ENCODE measurements at places on chromosomes 3 and 15. TPM values are rescaled to one million over a fixed set of nuclear protein-coding genes. Genes with fewer than 3 reads are reported as not detected.

DNA sequence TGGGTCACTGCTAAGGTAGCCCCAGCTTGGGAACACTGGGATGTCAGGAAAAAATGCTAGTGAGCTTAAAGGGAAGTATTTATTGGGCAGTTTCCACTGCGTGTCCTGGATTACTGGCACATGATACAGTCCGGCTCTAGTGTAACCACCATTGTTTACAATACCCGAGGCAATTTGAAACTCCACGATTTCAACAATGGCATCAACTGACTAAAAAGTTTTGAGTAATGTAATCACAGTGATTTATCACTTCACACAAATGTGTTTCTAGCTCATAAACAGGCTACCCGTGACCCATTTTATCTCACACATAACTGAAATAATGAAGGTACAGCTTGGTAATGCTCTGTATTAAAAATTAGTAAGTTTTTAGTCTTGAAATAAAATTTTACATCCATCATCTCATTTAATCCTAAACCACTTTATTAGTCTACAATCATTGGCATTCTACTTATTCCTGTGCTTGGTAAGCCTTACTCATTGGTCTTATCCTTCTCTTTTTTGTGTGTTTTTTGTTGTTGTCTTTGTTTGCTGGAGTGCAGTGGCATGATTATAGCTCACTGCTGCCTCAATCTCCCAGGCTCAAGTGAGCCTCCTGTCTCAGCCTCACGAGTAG, 7.6 kb downstream of the ZMAT3 start:
- DNase-seq, result no peak

DNA sequence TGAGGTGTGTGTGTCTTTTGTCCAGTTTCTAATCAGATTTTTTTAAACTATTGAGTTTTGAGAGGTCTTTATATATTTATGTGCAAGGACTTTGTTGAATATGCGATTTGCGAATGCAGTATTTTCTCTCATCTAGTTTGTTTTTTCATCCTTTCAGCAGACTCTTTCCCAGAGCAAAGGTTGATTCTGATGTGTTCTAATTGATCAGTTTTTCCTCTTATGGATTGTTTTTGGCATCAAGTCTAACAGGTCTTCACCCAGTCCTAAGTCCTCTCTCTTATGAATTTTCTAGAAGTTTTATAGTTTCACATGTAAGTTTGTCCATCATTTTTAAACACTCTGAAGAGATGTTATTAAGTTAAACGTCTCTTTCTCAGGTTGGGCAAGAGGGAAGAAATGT, 17.8 kb upstream of the TJP1 start:
- DNase-seq, result no peak

DNA sequence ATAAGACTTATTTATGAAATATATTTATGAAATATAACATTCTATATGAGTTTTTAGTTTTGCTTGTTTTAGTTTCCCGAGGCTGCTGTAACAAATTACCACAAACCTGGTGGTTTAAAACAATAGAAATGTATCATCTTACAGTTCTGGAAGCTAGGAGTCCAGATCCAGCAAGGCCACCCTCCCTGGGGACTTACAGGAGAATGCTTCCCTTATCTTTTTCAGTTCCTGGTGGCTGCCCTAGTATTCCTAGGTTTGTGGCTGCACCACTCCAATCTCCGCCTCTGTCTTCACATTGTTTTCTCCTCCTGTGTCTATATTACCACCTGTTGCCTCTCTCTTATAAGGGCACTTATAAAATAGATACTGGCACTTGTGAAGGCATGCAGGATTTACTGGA, 877.8 kb downstream of the TUSC7 start:
- no peak for DNase-seq

DNA sequence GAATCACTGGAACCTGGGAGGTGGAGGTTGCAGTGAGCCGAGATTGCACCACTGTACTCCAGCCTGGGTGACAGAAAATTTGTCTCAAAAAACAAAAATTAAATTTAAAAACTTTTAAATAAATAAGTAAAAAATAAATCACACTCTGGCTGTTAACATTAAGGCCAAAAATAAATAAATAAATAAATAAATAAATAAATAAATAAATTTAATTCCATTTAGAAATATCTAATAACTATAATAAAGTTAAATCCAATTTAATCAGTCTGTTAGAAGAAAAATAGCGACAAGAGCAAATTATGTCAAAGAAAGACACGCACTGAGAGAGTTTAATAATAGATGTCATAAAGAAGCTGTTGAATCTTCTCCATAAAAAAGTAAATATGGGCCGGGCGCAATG, 13.4 kb downstream of the MAP4 start:
- no peak for DNase-seq

CACNA2D3 gene
- not detected for total RNA-seq

TGM4 gene
- total RNA-seq, result not detected
